Adrenal gland (tissue), 19 donors: ENCODE measurements at places on chromosomes 1 and 21. TPM values are rescaled to one million over a fixed set of nuclear protein-coding genes. Genes with fewer than 3 reads are reported as not detected.
A peak's percentile ranks its signal among the peaks of the same experiment; 100 is the strongest.

DNA sequence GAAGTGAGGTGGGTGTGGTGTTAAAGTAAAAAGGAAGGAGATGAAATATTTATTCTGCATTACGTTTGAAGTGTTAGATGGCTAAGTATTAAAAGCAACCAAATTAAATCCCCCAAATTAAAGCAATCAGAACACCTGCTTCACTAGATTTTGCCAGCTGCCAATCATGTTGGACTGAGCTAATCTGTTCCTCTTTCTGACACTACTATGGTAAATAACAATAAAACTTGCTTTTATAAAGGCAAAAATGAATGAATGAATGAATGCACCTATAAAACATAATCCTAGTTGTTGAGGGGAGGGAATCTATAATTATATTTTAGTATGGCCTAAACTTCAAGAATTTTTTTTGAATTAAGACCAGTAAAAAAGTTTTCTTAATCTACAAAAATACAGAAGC is 51.0 kb downstream of the RAB3GAP2 start:
- H3K4me3 ChIP-seq, result no peak overlapping the region
- DNase-seq, result no peak
- no peaks in the 10 kb centered on the region for H3K36me3 ChIP-seq
- peaks cover 3% of the 10 kb centered on the region for H3K4me1 ChIP-seq
- H3K27ac ChIP-seq, result no peak overlapping the region

DNA sequence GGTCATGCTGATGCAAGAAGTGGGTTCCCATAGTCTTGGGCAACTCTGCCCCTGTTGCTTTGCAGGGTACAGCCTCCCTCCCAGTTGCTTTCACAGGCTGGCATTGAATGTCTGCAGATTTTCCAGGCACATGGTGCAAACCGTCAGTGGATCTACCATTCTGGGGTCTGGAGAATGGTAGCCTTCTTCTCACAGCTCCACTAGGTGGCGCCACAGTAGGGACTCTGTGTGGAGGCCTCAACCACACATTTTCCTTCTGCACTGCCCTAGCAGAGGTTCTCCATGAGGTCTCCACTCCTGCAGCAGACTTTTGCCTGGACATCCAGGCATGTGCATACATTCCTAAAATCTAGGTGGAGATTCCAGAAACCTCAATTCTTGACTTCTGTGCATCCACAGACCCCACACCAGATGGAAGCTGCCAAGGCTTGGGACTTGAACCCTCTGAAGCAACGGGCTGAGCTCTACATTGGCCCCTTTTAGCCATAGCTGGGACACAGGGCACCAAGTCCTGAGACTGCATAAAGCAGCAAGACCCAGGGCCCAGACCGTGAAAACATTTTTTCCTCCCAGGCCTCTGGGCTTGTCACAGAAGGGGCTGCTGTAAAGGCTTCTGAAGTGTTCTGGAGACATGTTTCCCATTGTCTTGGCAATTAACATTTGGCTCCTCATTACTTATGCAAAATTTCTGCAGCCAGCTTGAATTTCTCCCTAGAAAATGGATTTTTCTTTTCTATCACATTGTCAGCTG is 466.2 kb upstream of the PBX1 start:
- H3K4me1 ChIP-seq, result no peaks in the 10 kb centered on the region
- H3K36me3 ChIP-seq, result no peaks in the 10 kb centered on the region
- no peak overlapping the region for H3K27ac ChIP-seq
- no peak overlapping the region for H3K4me3 ChIP-seq

DNA sequence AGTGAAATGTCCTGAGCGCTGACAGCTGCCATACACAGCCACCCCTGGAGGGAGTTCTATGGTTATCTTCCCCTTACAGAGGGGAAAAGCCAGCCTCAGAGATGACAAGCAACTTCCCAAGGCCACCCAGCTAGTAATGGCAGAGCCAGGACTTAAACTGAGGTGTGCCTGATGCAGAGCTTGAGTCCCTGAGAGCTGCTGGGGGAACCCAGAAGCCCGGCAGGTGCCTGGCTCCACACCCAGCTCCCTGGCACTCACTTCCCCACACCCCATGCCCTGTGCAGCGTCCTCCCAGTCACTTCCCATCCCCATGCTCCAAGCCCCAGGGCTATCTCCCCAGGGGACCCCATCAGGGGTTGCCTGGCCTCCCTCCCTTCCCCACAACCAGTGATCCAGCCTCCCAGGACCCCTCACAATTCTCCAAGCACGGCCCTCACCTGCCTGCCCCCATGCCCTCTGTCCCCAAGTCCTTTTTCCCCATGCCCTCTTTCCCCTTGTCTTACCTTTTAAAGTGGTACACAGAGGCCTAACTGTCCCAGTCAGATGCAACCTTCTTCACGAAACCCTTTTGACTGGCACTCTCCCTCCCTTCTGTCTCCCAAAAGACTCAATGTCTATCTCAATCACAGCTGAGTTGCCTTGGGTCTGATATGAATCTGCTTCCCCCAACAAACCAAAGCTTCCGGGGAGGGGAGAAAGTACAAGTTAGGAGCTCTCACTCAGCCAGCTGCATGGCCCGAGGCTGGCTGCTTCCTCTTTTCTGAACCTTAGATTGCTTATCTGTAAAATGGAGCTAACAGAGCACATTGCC is 39.8 kb upstream of the LRP8 start:
- no peaks in the 10 kb centered on the region for H3K36me3 ChIP-seq
- H3K4me3 ChIP-seq, result no peak overlapping the region
- no peak overlapping the region for H3K27ac ChIP-seq
- no peaks in the 10 kb centered on the region for H3K4me1 ChIP-seq
- no peak for DNase-seq

DNA sequence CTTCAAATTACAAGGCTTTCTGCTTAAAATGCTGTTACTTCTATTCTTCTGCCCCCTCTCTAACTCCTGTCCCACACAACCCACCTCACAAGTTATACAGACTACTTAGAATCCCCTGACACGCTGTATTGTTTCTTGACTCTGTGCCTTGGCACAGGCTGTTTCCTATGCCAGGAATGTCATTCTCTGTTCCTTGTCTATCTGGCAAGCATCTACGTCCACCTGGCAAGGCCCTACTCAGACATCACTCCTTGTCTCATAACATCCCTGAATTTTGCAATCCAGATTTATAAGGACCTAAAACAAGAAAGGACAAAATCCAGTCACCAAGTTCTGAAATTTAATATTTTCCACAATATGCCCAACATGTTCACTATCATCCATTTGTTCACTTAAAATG is 182.0 kb upstream of the CHRM3 start:
- no peaks in the 10 kb centered on the region for H3K36me3 ChIP-seq
- no peaks in the 10 kb centered on the region for H3K4me1 ChIP-seq
- H3K4me3 ChIP-seq, result no peak overlapping the region

DNA sequence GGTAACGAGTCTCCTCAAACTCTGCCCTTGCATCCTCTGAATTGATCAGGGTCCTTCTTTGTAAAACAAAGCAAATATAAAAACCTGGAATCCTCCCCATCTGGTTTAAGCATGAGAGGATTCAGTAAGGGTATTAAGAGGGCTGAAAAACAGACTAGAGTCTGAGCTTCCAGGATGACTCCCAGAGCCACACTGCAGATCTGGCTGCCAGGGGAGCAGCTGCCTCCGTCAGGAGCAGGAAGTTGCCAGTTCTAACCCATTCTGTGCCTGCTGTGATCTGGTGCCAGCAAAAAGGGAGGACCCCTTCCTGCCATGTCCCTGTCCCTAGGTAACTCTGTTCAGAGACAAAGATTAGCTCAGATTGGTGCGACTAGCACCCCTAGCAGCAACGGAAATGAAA is 27.5 kb downstream of the SERTAD4 start:
- H3K4me1 ChIP-seq, result no peaks in the 10 kb centered on the region
- no peak overlapping the region for H3K4me3 ChIP-seq
- no peak for DNase-seq

GRCh38 chr21:42041711-42042110 is 29.4 kb upstream of the UMODL1 start:
- DNase-seq, result no peak
- no peak overlapping the region for H3K27ac ChIP-seq
- H3K27me3 ChIP-seq, result no peaks in the 10 kb centered on the region
- peaks cover 19% of the 10 kb centered on the region for H3K4me1 ChIP-seq
- H3K4me3 ChIP-seq, result no peak overlapping the region

DNA sequence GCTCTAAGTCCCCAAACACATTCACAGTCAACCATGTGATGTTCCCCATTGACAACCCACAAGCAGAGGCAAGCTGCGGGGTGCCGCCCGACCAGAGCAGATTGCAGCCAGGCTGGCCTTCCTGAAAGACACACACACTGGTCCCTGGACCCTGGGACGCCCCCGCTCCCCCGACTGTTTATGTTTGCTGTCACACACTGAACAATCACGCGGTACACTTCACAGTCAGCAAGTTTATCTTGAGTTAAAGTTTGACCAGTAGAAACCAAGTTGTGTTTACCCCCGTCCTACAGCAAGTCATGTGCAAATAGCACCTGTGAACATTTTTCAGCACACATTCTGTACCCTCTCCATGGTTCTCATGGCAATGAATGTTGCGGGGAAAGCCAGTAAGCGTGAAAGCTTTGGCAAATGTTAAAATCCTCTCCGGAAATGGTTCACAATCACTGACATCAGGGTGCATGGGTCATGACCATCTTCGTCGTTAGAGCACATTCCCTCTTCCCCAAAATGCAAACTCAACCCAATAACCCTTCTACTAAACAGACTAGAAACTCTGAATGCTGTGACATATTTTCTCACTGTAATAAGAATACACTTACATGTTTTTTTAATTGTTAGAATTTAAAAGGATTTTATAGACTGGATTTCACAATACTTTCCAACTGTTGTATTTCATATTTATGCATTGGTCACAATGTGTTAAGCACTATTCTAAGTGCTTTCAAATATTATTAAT is 33.3 kb upstream of the IRF2BP2 start:
- H3K4me1 ChIP-seq, result no peaks in the 10 kb centered on the region
- DNase-seq, result no peak
- H3K36me3 ChIP-seq, result no peaks in the 10 kb centered on the region
- no peaks in the 10 kb centered on the region for H3K27me3 ChIP-seq
- no peak overlapping the region for H3K4me3 ChIP-seq

DNA sequence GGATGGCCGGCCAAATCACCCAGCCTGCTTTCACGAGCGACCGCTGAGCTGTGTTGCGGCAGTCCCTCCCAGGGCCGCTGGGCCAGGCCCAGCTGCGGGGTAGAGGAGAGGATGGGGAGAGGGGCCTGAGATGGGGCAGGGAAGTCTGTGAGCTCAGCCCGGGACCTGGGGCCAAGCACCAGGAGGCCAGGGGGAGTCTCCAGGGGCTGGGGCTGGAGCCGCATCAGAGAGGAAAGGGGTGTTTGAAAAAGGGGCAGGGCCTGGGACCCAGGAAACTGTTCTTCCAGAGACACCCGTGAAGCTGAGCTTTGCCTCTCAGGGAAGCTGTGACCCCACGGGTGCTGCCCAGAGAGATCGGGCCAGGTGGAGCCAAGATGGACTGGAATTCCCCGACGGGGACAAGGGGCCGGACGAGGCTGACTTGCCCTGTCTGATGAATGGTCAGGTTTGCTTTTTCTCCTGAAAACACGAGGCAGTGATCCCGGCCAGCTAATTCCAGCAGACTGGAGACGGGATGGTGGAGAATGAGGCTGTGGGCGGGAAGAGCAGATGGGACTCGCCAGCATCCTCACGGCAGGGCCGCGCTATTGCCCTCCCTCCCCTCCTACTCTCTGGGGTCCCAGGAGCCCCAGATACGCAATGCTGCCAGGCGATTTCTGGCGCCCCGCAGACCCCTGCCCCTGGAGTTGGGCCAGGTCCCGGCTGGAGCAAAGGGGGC is 40.3 kb upstream of the COL18A1 start:
- H3K4me1 ChIP-seq, result peaks cover 28% of the 10 kb centered on the region
- H3K36me3 ChIP-seq, result no peaks in the 10 kb centered on the region
- no peaks in the 10 kb centered on the region for H3K27me3 ChIP-seq
- DNase-seq, result peak; percentile 27
- peak overlapping the region; percentile 97 for H3K27ac ChIP-seq
- H3K4me3 ChIP-seq, result no peak overlapping the region

- H3K4me3 ChIP-seq, result no peak overlapping the region
- no peaks in the 10 kb centered on the region for H3K4me1 ChIP-seq
- no peak for DNase-seq
- H3K27ac ChIP-seq, result no peak overlapping the region
- no peaks in the 10 kb centered on the region for H3K27me3 ChIP-seq
Observed at GRCh38 chr1:248696261-248696660, 6.3 kb downstream of the OR14I1 start.

GRCh38 chr1:197439708-197440280 is 171.7 kb downstream of the CRB1 start:
- H3K4me1 ChIP-seq, result no peaks in the 10 kb centered on the region
- no peaks in the 10 kb centered on the region for H3K36me3 ChIP-seq
- DNase-seq, result no peak
- H3K4me3 ChIP-seq, result no peak overlapping the region

The CD2 gene
- polyA plus RNA-seq, result 1.9 TPM

DNA sequence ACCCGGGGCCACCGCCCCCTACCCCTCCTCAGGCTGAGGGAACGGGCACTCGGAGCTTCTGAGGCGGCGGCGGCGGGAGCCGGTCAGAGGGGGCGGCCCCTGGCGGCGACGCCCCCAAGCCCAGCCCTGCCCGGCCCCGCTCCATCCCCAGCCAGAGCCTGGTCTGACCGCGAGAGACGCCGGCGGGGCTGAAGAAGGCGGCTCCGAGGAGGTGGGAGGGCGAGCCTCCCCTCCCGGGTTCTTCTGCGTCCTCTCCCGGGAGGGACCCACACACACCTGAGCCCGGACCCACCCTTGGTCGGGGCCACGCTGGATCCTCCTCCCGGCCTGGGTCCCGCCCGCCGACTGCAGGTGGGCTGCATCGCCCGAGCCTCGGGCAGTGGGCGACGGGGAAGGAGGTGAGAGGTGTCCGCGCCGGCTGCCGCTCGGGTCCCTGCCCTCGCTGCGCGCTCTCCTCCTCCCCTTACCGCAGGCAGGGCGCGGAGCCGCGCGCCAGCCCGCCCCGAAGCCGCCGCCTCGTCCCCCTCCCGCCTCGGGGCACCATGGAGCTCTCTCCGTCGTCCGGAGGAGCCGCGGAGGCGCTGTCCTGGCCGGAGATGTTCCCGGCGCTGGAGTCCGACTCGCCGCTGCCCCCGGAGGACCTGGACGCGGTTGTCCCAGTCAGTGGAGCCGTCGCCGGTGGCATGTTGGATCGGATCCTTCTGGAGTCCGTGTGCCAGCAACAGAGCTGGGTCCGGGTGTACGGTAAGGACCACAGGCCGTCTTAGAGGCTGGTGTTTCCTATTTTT is at the start of gene RASAL2:
Gene RASAL2 (plus strand): TSS at position 154 of the 788 bp plus-strand sequence. CDS start 389 bp downstream, at position 543.
- peak; percentile 74 for DNase-seq
- H3K36me3 ChIP-seq, result no peaks in the 10 kb centered on the region
- peak within 1 kb of the TSS; percentile 76 for H3K4me3 ChIP-seq

- H3K4me3 ChIP-seq, result no peak overlapping the region
- H3K4me1 ChIP-seq, result no peaks in the 10 kb centered on the region
- H3K27me3 ChIP-seq, result no peaks in the 10 kb centered on the region
- DNase-seq, result no peak
- H3K36me3 ChIP-seq, result no peaks in the 10 kb centered on the region
Observed at GRCh38 chr1:175164751-175165150, 27.8 kb downstream of the KIAA0040 start.

GRCh38 chr1:181107711-181108110 is 19.2 kb downstream of the IER5 start:
- H3K4me3 ChIP-seq, result no peak overlapping the region
- H3K4me1 ChIP-seq, result peaks cover 7% of the 10 kb centered on the region
- H3K36me3 ChIP-seq, result no peaks in the 10 kb centered on the region
- DNase-seq, result no peak
- no peak overlapping the region for H3K27ac ChIP-seq
